NCI-H187 (cell line): ENCODE measurements at places on chromosomes 5 and 9.

DNA sequence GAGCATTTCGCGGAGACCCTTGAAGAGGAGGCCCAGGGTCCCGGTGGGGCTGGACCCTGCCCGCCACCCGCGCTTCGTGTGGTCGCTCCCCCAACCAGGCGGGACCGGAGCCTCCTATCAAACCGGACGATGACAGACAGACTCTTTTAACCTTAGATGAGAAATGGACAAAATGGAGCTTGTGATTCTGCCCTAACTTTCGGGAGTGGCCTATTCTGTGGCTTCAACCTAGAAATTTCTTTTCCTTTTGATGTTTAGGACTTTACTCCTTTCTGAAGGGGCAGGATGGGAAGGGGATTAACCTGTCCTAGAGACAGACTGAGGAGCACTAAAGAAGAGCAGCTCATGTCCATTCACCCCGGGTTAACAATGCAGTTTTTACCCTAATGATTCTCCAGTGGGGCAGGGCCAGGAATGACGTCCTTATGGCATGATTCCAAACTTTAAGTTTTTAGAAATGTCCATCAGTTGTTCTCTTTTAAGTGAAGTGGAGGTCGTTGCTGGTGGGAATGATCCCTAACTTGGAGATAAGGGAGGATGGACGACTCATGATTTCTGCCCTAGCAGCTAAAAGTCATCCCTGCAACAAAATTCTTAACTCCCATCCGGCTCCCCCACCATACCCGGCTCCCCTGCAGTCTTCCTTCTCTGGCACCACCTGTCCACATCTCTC, 1.0 kb downstream of the NIPSNAP3A start:
- no peak for DNase-seq

GRCh38 chr9:129822898-129823541, 916 bp downstream of the TOR1A start:
- DNase-seq = no peak

- DNase-seq = no peak
These were observed 48.4 kb upstream of the FAM240B start for GRCh38 chr9:38768351-38768761.

DNA sequence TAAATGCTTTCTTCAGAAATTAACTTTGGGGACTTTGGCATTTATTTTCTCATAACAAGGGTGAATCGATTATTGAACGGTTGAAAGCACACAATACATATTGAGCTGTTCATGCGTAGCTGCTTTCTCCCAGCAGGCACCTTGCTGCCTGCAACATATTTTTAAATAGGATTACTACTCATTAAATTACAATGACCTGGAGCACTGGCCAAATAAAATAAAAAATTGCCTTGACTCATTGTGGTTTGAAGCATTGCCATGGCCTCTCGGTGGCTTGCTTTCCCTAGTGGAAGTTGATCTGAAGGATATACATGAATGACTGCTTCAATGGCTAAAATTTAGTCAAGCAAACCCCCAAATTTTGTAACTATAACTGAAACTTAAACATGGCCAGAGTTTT, 181.6 kb upstream of the NUDT12 start:
- no peak for DNase-seq

DNA sequence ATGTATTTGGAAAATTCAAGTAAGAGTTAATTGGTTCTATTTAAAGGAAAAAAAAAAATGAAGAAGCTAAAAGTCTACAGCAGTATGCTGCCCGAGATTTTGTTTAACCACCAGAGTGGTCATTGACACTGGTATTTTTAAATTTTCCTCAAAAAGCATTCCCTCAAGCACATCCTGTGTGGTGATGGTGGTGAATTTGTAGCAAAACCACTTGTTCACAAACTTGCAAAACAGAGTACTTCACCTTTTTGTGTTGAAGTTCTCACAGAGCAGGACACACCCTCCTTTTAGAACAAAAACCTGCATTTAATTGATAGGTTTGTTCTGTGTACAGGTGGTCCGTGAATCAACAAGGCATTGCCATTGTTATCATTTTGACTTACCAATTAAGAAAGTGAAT, 374.2 kb downstream of the EFNA5 start:
- no peak for DNase-seq

DNA sequence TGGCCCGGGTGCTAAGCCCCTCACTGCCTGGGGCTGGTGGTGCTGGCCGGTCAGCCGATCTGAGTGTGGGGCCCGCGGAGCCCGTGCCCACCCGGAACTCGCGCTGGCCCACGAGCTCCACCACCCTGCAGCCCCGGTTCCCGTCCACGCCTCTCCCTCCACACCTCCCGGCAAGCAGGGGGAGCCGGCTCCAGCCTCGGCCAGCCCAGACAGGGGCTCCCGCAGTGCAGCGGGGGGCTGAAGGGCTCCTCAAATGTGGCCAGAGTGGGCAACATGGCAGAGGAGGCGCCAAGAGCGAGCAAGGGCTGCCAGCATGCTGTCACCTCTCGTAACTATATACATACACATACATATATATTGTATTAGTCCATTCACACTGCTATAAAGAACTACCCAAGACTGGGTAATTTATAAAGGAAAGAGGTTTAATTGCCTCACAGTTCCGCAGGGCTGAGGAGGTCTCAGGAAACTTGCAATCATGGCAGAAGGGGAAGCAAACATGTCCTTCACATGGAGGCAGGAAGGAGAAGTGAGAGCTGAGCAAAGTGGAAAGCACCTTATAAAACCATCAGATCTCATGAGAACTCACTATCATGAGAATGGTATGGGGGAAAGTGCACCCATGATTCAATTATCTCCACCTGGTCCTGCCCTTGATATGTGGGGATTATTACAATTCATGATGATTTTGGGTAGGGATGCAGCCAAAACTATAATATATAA, 56.8 kb downstream of the LIX1 start:
- no peak for DNase-seq

GRCh38 chr9:101705135-101705661, 33.2 kb downstream of the GRIN3A start:
- DNase-seq = no peak

GRCh38 chr5:107937651-107938355, 267.1 kb upstream of the EFNA5 start:
- DNase-seq = no peak

DNA sequence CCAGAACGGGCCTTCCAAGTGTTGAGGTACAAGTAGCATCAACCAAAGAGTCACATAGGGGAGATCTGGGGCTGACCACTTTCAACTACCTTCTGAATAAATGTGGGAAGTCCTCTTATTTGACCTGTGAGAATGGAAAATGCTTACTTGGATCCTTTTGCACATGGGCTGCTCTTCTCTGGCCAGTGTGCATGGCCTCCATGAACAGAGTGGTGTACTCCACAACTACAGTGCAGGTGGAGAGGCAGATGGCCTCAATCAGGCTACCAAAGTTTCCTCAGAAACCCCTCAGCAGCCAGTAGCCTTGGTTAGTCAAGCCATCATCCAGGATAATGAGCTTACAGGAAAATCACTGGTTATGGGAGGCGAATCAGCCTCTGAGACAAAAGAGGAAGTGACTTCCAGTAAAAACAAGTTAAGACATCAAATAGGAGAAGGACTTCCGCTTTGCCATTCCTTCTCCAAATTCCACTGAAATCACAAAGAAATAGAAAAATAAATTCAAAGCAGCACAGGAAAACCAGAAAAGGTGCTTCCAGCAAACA, 18.3 kb upstream of the FCHO2 start:
- no peak for DNase-seq

DNA sequence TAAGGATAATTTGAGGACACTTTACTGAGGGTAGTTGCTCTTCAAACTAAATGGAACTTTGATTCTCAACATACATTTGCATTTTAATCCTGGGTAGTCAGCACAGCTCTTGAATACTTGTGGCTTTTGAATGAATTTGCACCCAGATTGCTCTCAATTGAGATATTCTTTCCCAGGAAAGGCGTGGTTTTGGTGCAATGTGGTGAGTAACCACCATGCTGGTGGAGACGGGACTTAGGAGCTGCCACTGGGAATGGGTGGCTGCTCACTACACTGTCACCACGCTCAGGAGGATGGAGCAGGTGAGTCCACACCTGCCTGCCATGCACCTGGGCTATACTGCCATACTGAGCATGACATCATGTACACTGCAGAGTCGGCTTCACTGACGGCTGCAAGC, 99.2 kb downstream of the IRX1 start:
- no peak for DNase-seq

DNA sequence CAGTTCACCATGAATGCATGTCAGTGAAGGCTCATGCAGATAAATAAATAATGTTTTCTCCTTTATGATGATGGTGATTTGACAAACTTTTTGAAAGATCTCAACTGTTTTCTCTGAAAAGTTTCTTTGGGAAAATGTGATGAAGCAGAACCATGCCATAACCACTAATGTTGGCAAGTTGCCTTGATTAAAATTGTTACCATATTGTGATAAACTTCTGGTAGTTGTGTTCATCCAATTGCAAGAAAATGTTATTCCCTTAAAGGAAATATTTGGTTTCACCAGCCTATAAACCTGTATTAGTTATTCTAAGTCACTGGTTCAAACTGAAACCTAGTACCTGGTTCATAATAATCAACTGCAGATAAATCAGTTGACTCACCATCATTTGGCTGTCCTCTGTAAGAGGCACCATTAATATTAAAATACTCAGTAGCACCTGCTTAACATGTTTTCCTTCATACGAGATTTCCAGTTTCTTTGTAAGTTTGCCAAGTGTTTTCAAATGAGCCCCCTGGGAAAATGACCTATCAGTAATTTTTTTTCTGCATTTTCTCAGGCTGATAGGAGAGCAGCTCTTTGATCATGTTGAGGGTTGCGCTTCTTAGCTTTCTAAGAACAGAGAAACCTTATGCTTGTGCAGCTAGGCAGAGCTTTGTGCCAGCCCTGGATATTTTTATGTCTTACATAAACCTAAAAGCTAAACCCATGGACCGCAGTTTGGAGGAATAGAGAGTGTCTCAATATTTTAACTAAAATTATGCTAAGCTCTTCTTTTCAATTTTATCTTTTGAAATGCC, 88.0 kb downstream of the LURAP1L start:
- DNase-seq = no peak

GRCh38 chr9:87469793-87470465, 27.7 kb upstream of the DAPK1 start:
- DNase-seq = no peak

- no peak for DNase-seq
These were observed 33.4 kb upstream of the SMIM32 start for GRCh38 chr5:136226401-136226800.

- DNase-seq = no peak
These were observed 1.1 kb downstream of the UBTD2 start for GRCh38 chr5:172282272-172283019.

GRCh38 chr9:131594906-131595665, 49.8 kb downstream of the PRRT1B start:
- DNase-seq = no peak

- DNase-seq = no peak
These were observed 565.3 kb upstream of the ZNF608 start for GRCh38 chr5:125311743-125312142.

DNA sequence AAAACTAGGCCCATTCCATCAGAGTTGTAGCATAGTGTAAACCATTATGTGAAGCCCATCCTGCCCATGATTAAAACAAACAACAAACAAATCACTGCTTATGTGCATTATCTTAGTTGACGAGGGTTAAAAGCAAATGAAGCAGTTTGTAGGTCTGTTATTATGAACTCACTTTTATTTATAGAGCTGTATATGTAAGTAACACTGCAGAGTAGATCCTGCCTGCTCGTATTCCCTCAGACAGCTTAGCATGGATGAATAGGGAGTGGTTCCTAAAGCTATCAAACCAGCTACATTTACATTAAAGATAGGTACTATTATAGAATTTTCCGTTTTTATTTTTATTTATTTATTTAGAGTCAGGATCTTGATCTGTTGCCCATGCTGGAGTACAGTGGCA, 112.6 kb downstream of the GDNF start:
- no peak for DNase-seq

DNA sequence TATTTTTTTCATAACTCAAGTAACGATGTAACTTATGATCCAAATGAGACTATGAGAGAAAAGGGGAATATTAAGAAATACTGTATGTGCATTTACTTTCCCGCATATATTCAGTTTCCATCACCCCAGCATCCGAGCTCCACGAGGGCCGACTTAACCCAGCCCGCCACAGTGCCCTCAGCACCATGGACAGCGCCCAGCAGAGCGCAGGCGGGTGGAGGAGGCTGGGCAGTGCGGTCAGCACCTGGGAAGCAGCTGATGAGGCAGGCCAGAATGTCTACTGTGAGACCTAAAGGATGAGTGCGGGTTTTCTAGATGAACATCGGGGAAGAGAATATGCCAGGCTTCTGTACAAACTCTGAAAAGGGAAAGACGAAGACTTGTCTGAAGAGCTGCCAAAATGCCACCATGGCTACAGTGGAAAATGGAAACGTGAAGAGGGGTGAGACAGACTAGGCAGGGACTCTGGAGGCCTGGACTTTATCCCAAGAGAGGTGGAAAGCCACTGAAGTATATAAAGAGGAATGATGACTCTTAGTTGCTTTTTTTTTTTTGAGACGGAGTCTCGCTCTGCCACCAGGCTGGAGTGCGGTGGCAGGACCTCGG, 34.5 kb upstream of the MED27 start:
- no peak for DNase-seq

- no peak for DNase-seq
These were observed 22.2 kb downstream of the GPX3 start for GRCh38 chr5:151042453-151043093.

DNA sequence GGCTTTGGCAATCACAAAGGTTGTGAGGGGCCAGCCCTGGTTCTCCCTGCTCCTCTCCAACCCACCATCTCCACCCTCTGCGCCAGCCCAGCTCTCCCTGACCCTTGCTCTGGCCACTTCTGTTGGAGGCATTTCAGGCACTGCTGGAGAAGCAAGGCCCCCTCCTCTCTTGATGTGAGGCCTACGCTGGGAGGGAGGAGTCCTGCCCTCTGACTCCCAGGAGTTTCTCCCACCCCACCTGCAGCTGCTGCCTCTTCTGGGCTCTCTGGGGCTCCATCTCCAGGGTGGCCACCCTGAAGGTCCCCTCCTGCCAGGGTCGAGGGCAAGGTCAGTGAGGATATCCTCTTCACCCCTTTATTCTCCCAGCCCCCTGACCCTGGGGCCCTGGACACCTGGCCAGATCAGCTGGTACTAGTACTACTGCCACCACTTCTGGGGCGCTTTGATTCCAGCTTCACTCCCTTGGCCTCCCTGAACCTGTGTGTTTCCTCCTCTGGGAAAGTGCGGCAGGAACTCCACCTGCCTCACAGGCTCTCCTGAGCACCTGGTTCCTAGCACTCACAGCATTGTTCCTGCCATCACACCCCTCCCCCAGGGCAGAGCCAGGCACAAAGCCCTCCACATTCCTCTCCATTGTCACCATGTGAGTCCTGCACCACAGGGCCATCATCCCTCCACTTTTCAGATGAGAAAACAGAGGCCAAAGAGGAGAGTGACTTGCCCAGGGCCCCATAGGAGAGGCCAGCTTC, 23.8 kb upstream of the TDRD7 start:
- no peak for DNase-seq
